ENCODE measurements at places on chromosomes 3 and 15. TPM values are rescaled to one million over a fixed set of nuclear protein-coding genes. Genes with fewer than 3 reads are reported as not detected.

The SCAANT1 gene
- total RNA-seq, result not detected

The USP19 gene
- total RNA-seq, result 63.2 TPM

The LMAN1L gene
- total RNA-seq, result not detected

The VIPR1 gene
- 11.7 TPM for total RNA-seq

The BRK1 gene
- 110 TPM for total RNA-seq

DNA sequence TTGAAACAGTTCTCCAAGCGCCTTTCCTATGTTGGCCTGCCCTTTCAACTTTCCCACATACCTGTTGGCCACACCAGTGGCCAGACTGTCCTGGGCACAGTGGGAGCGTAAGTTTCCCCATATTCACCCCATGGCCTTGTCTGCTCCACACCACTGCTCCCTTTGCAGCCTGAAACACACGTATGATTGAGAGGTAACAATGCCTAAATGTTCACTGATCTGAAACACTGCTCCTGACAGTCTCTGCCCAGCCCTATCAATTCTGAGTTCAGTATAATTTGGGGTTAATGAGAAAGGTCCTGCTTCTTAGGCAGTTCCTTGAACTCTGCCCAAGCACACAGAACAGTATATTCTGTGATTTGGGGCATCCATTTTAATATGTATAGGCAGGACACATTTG lies 52.2 kb downstream of the ANXA2 start:
- no peak for DNase-seq

DNA sequence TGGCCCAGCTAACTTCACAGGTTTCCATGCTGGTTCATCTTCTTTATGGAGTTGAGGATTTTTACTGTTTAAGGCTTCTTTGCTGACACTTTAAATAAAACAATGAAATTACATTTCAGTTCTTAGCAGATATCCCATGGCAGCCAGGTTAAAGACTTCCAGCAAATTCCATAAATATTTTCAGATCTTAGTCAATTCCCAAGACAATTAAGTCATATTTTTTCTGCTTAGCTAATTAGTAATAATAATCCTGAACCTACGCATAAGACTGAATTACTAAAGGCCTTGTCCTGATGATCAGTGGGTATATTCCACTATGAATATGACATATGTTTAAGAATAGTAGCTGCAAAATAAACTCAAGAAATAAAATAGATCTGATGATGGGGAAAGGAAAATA lies 83.3 kb downstream of the NR2E3 start:
- DNase-seq, result no peak

GRCh38 chr3:56795829-56796185 lies 5.9 kb downstream of the ARHGEF3 start:
- peak; percentile 20 for DNase-seq

DNA sequence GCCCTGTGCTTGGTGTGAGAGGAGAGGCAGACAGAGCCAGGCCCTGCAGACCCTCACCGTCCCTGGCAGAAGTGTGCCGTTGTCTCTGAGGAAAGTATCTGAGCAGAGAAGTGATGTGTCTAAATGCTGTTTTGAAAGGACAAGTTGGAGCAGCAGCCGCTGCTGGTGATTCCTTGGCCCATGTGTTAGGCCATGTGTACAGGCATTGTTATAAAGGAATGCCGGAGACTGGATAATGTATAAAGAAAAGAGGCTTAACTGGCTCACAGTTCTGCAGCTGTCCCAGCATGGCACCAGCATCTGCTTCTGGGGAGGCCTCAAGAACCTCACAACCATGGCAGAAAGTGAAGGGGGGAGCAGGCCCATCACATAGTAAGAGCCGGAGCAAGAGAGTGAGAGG lies 334.6 kb upstream of the ATP10A start:
- no peak for DNase-seq

DNA sequence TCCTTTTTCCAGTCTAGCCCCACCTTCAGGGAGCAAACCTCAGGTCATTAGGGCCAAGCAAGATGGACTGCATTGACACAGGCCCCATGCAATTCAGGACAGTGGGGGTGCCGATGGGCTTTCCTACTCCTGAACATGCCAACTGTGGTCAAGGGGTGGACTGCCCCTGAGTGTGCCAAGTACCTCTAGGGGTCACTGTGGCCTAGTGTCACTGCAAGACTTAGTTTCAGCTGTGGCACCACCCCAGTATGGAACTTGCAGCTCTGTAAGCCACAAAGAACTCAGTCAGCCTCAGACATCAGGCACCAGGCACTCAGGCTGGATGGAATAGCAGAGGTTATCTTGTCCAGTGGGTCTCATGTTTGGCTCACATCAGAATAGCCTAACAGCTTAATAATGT lies 32.3 kb downstream of the EXOG start:
- DNase-seq, result peak; percentile 77

DNA sequence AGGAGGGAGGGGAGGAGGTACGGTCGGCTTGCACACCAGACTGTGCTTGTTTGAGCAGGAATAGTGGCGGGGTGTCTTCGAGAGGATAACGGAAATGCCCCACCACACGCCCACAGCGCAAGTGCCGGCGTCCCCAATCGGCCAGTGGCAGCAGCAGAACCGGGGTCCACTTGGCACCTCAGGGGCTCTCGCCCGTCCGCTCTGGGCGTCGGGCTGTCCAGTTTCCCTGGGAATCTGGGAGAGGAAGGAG lies 53.7 kb downstream of the CCDC54 start:
- DNase-seq, result no peak

- DNase-seq, result no peak
These were observed 630.9 kb upstream of the TBL1XR1 start for GRCh38 chr3:177828208-177828565.

- no peak for DNase-seq
These were observed 402.4 kb upstream of the PDZRN3 start for GRCh38 chr3:74027121-74027520.

GRCh38 chr15:58771621-58772250 lies 634 bp downstream of the MINDY2 start:
- DNase-seq, result peak; percentile 83

Measured in endodermal cell (in vitro differentiated cells).